ENCODE measurements at places on chromosomes 7 and 10. TPM values are rescaled to one million over a fixed set of nuclear protein-coding genes. Genes with fewer than 3 reads are reported as not detected.

DNA sequence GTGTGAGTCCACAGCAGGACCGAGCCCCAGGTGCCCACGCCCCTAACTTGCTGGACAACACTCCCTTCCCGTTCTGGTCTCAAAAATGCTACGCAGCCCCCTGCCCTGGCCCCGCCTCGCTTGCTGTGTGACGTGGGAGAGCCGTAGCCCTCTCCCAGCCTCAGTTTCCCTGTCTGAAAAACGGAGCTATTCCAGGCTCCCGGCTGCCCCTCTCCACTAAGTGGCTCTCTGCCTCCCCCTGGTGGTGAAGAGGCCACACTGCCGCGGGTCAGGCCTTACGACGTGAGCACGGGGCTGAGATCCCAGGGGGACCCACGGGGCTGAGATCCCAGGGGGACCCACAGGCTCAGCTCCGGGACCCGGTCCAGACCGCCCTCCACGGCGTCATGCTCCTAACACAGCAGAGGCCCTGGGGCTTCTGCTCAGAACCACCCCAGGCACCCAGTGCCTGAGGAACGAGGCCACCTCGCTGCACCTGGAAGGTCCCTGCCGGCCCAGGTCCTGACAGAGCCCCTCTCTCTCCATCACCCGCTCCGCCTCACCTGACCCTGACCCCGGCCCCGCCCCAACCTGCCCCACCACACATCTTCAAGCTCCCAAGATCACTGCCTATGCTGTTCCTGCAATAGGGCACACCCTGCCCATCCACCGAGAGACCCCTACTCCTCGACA is 26.7 kb downstream of the MICALL2 start:
- no peak for DNase-seq

GRCh38 chr10:4453950-4454349 is 372.1 kb upstream of the AKR1E2 start:
- no peak for DNase-seq

DNA sequence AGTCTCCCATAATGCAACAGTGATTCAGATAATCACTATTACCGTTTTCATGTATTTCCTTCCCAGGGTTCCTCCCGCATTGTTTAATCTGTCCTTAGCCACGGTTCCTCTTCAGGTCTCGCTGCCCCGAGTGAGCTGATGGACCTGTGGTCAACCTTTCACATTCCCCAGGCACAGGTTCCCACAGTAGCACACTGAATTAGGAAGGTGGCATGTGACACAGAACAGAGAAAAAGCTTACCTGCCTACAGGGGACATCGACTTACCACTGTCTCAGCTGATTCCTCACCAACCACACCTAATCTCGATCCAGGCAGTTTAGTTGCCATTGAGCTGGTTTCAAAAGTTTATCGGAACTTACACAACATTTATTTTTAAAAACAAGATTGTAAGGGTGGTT is 72.2 kb downstream of the MTURN start:
- no peak for DNase-seq

DNA sequence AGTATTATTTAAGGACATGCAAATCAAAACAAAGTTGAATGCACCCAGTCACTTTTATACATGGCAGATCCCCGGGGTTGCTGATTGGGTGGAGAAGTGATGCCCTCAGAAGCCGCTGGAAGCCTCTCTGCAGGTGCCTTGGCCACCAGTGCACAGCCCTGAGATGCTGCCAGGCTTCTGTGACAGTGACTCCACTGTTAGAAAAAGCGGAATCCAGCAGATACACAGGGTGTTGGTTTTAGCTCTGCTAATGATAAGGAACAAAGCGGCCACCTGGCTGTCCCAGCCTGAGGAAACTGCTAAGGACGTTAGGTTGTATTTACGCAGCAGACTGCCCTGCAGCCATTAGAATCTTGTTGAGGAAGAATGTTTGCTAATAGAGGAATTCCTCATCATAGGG is 47.5 kb downstream of the JAKMIP3 start:
- DNase-seq = no peak

GRCh38 chr10:89147256-89147655 is 59.9 kb downstream of the CH25H start:
- DNase-seq = no peak

DNA sequence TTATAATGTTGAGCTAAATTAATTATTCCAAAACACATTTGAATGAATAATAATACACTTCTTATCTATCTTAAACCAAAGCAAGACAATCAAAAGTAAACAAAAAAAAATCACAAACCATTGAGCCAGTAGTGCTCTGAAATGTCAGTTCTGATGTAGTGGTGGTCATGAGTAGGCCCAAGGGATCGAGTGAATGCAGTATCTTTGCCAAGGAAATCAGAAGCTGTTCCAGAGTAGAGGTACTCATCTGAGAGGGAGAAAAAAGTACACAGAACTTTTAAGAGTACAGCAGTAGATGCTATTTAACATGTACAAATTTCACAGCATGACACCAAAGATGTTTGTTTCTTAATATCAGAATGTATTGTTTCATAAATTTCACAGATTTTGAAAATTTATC is 121.5 kb downstream of the SEMA3D start:
- DNase-seq = no peak

DNA sequence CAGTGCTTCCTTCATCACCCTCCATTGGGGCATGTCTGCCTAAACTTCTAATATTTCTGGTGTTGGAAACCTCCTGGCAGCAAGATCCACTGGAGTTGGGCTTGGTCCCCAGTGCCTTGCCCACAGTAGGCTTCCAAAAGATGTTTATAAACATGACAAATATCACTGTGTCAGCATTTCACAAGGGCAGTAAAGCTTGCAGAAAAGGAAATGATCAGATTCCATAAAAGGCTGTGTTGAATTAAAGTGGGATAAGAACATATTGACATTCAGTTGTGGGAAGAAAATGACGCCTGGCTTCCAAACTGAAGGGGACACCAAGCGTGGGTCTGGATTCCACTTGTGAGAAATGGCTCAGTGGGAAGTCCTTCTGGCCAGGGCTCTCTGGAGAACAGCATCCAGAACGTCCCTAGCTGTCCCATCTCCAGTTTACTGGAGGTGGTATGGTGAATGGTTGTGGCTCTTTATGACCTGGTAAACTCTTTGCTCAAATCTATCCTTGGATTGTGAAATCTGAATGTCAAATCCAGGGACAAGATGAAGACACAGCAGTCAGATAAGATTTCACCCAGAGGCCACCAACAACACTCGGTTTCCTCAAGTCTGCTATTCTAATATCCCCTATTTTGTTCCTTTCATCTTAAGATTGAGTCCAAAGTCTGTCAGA is 287.2 kb downstream of the TNS3 start:
- no peak for DNase-seq

- DNase-seq = no peak
Observed at GRCh38 chr10:129397198-129397974, 69.7 kb upstream of the MGMT start.

The SYT15 gene
- polyA plus RNA-seq = 18.4 TPM
